ENCODE measurements at places on chromosomes 1 and 21.

DNA sequence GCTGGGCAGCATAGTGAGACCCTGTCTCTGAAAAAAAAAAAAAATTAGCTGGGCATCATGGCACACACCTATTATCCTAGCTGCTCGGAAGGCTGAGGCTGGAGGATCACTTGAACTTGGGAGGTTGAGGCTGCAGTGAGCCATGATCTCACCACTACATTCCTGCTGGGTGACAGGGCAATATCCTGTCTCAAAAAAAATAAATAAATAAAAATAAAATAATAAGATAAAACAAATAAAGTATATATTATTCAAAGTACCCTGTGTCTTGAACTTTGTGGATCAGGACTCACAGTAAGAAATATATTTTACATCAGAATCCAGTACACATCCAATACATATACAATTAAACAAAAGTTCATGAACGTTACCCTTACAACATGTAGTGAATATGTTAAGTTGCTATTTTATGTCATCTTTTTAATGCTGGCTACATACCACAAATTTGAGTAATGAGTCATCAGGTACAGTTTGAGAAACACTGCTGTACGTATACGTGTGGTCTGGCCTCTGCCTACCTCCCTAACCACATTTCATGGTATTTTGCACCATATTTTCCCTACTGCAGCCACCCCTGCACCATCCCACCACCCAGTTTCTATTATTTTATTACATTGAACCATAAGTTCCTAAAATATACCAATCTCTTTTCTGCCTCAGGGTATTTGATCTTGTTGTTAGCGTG lies 4.4 kb downstream of the NME7 start:
- DNase-seq: no peak

- no peak for DNase-seq
Measured at GRCh38 chr1:46512792-46513190, 23.2 kb downstream of the DMBX1 start.

DNA sequence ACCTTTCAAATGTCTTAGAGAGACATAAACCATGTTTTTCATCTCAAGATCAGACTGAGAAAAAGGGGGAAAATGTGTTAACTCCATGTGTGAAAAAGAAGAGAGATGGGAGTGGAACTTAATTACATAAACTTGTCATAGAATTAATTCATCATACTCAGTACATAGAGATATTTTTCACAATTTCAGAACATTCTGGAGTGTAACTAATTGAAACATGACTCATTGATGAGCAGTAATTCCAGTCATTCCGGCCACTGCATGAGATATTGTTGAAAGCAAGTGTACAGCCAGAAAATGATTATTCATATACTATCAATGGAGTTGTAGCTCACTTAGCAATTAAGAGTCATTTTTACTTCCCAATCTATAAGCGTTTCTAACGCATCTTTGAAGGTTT lies 739.3 kb downstream of the LTN1 start:
- DNase-seq: no peak

GRCh38 chr1:6269720-6270400 lies 9.0 kb upstream of the GPR153 start:
- DNase-seq: no peak

DNA sequence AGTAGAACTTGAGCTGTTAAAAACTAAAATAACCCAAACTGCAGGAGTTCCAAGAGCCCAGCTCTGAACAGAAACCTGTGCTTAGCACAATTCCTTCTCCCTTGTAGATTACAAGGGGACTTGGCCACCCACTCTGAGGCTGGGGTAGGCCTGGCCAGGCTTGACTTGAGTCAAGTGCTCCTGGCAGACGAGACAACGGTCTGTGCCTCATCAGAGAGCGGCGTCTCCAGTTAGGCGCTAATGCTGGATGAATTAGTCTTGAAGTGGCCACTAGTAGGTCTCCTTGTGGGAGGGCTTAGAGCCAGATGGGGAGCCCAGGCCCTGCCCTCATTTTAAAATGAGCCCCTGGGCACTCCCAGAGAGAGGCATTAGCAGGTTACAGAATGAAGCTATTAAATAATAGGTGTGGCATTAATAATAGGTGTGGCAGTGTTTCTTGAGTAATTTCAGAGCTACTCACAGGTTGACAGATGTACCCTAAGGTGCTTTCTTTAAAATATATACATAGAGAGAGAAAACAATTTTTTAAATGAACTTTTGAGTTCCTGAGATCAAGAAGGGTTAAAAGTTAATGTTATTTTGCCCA lies 1.1 kb downstream of the EEIG2 start:
- DNase-seq: peak; percentile 77

- no peak for DNase-seq
Measured at GRCh38 chr21:34157521-34157920, 84.1 kb downstream of the MRPS6 start.

- no peak for DNase-seq
Measured at GRCh38 chr1:221981461-221981860, 239.6 kb upstream of the DUSP10 start.

DNA sequence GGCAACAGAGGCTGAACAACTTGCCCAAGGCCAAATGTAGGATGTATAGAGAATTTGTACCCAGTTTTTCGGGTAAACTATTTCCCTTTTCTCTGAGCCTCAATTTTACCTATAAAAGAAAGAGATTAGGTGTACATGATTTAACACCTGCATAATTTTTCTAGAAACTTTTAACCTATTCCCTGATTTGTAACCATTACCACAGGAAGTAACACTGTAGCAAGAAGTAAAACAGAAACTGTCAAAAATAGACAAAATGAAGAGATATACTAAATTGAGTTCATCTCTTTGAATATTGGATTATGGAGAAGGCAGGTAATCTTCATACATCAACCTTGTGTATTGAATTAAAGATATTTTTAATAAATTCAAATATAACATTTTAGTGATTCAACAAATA lies 136.2 kb downstream of the ZC3H11B start:
- DNase-seq: no peak

- DNase-seq: no peak
Measured at GRCh38 chr1:233912447-233912846, 8.0 kb downstream of the SLC35F3 start.

- DNase-seq: no peak
Measured at GRCh38 chr1:41325801-41326200, 35.4 kb upstream of the FOXO6 start.

DNA sequence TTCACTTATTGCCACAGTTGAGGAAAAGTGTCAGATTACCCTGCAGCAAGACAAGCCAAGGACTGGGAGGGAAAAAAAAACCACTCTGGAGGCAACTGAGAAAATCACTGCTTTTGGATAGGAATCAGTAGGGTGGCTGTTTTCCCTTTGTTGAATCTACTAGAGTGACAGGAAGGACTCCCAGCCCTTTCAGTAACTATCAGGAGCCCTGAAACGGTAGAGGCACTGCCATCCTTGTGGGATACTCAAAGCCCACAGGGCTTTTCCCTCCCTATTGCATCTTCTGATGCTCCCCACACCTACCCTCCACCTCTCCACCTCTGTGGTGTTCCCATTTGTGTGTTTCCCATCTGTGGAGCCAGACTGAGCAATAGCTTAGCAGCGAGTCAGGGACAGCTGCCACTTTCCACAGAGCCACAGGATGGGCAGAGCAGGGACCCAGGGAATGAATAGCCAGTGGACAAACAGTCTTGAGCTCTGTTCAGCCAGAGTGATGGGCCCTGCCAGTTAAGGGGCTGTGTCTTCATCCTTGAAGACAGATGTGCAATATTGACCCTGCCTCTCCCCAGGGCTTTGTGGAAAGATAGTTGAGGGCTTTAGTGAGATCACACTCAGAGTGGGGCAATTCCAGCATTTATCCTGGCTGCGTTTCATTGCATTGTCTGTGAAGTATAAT lies 13.9 kb downstream of the UBIAD1 start:
- DNase-seq: no peak

DNA sequence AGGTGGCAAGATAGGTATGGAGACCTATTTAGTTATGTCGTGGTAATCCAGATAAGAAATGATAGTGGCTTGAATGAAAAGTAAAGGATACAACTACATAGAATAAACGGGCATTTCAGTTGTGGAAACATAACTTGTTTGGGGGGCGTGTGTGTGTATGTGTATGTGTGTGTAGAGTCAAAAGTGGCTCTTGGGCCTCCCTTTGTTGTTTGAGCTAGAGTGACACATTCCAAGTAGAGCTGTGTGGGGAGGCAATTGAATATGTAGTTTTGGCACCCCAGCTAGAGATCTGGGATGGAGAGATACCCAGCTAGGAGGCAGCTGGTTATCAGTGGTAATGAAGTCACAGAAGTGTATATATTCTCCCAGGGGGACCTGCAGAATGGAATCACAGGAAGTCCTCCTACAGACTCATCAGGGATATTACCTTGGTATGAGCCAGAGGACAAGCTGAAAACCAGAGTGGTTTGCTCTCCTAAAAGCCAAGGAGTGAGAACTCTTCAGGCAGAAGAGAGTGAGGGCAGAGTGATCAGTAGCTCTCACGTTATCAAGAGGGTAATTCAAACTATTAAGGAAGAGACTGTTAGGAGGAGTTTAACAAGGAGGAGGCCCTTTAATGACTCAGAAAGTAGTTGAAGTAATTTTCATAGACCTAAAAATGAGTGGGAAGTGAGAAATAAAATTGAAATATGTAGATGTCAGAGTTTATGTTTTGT lies 5.1 kb downstream of the CR1L start:
- DNase-seq: no peak

- DNase-seq: no peak
Measured at GRCh38 chr21:42614811-42615351, 38.5 kb upstream of the PDE9A start.

GRCh38 chr1:67791261-67791660 lies 42.0 kb downstream of the GNG12 start:
- no peak for DNase-seq

GRCh38 chr1:63730211-63730610 lies 43.6 kb upstream of the ROR1 start:
- no peak for DNase-seq

GRCh38 chr21:30990514-30991262 lies 47.6 kb downstream of the KRTAP19-8 start:
- no peak for DNase-seq

- no peak for DNase-seq
Measured at GRCh38 chr1:9371391-9371935, 78.8 kb downstream of the SPSB1 start.

GRCh38 chr1:228727681-228728171 lies 7.6 kb upstream of the RHOU start:
- DNase-seq: no peak

GRCh38 chr1:33607444-33608005 lies 135.1 kb downstream of the ZSCAN20 start:
- no peak for DNase-seq

DNA sequence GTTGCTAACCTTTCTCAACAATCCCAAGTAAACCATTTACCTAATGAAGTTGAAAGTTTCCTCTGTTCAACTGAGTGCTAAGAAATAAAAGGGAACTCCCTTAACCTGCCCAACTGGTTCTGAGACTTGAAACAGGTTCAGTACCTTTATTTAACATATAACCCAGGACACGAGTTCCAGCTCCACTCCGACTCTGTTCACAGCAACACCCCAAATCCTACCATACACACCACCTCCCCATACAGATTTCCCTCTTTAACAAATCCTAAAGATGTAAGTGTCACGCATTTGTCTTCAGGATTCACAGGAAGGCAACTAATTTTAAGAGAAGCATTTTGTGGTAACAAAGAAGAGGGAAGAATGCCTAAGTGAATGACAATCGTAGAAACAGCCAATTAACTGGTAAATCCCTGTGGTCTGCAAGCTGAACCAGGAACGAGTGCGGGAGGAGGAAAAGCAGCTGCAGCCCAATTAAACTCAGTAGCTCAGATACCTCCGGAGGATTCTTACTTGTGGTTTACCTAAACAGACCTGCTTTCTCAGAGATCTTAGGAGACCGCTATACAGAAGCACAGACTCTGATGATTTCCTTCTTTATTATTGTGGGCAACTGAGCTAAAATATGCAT lies 134.5 kb upstream of the MAGI3 start:
- DNase-seq: no peak

GRCh38 chr1:93081716-93082115 lies 2.6 kb downstream of the MTF2 start:
- DNase-seq: no peak

DNA sequence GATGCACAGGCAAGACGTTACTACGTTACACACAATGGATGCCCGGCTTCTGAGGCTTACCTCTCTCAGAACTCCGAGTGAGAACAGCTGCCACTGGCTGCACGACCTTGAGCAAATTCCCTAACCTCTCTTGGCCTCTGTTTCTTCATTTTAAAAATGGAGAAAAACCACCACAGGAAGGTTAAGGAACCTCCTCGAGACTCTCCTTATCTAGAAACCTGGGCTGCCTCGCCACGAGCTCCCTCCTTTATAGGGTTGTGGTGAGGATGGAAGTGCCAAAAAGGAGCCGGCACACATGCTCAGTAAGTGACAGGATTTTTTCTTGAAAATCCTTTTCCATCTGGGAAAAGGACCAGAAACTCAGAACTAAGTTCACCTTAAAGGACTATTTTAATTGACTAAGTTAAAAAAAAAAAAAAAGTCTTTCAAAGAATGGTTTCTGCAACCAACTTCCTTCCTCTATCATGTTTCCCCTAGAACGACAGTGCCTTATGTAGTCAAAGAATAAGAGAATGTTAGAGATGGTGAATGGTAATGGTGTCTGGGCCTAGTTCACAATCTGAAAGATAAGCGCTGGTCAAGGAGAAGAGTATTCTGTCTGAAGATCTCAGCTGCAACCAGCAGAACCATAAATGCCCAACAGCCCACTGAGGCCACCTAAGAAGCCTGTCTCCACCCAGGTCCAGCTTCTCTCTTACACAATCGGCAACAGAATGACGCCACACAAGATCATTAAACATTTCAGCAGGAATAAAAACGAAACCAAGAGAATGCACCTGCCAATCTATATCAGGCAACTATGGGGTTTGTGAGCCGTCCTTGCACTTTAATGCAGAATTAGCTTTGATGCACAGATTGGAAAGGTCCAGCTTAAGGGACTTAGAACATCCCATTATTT lies 64.9 kb downstream of the SLC45A1 start:
- DNase-seq: no peak

GRCh38 chr1:198416296-198416695 lies 124.2 kb downstream of the ATP6V1G3 start:
- peak; percentile 21 for DNase-seq

DNA sequence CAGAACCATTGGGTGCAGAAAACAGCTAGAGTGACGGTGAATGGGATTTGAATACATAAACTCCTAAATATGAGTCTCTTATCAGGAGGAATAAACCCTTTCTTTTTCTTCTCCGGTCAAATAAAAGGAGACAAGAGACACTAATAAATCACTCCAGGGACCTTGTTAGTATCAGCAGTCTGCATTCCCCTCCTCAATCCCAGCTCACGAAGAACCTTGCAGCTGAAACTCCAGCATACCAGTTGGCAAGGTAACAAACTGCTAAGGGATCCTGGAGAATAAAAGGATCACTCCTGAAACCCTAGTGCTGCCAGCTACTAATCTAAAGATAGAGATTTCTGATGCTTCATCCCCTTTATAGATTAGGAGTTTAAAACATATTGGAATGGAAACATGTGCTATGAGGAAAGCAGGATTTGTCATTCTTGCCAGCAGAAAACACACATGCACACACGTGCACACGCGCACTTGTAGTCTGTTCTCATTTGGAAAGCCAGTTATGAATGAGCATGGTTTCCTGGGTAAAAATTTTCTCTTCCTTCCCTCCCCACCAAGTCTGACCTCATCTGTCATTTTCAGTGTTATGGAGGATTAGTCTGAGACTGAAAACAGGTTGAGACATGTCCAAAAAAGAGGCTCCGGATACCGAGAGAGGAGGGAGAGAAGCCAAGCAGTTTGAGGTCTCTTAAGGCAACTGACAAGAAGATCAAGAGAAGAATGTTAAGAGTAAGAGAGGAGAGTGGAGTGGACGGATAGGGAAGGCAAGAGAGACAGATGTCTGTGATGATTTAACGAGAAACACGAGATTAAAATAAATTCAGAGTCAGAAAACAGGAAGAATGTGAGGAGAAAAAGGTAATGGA lies 10.9 kb downstream of the IER5 start:
- peak; percentile 78 for DNase-seq

GRCh38 chr1:87084244-87084836 lies 169.9 kb downstream of the HS2ST1 start:
- peak; percentile 2 for DNase-seq

Data from NCI-H446 (cell line).